ENCODE measurements at places on chromosomes 7 and 10.
A peak's percentile ranks its signal among the peaks of the same experiment; 100 is the strongest.

DNA sequence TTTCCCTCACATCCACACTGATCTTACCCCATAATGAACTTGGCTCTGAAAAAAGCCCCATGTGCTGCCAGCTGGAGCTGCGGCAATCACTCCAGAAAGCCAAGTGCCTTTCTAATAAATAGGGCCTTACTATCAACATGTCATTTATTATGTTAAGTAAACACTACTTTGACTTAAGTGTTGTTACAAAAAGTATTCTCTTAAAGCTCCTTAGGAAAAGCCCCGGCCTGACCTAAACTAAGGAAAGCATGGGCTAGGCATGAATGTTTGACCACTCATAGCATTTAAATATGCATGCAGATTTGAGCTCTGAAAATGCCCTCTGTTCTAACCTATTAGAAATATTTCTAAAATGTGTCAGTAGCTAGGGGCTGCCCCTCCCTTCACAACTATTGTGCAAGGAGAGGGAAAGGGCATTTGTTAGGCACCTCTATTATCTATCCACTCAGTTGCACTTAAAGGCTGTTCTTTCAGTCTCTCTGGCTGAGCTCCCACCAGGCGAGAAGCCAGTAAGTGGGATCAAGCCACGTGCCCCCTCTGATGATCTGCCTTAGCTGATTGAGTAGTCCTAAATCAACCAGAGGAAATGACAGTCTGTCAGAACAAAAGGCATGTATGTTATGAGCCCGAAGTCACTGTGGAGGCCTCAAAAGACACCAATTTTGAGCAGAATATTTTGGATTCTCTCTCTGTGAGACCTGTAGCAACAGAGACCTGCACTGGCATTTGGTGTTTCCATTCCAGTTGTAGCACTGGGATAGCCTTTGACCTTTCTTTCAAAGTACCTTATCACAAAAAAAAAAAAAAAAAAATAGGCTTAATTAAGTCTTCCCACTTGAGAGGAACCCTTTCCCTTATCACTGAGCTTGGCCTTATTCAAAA lies 77.1 kb downstream of the ITGB8 start:
- H3K4me1 ChIP-seq = no peaks in the 10 kb centered on the region
- DNase-seq = no peak
- no peak overlapping the region for H3K27ac ChIP-seq
- H3K36me3 ChIP-seq = no peaks in the 10 kb centered on the region

- no peak overlapping the region for H3K27ac ChIP-seq
- H3K36me3 ChIP-seq = no peaks in the 10 kb centered on the region
- H3K4me1 ChIP-seq = no peaks in the 10 kb centered on the region
- peaks cover 4% of the 10 kb centered on the region for H3K27me3 ChIP-seq
- no peak for DNase-seq
- H3K4me3 ChIP-seq = no peak overlapping the region
Observed at GRCh38 chr10:121065330-121065729, 214.2 kb downstream of the WDR11 start.

DNA sequence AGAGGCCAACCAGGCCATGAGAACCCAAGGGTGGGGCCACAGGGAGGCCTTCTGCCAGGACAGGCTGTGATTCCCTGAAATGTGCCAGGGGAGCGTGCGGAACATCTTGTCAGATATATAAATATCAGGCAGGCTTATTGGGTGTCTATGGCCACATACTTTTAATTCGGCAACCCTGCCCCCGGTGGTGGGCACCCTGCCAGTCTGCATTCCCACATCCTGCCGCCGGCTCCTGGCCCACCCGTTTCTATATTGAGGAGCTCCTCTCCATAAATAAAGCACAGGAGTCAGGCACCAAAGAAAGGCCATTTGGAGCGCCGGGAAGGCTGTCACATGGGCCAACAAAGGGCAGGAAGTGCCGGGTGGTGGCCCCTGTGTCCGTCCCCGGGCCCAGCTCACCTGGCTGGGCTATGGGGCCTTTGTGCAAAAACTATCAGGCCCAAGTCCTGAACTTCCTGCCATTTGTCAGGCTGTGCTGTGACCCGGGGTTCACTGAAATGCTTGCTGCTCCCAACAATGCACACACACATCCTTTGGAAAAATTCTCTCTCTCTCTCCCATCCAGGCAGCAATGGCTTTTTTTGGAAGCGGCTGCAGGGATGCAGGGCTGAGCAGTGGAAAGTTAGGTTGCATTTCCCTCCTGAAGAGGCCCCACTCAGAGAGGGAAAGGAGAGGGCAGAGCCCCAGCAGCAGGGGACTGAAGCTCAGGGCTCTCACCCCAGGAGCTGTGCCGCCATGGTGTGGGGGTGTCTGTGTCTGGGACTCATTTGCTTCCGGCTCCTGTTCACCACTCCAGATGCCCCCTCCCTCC lies 25.0 kb upstream of the PODXL start:
- no peak overlapping the region for H3K4me3 ChIP-seq
- no peaks in the 10 kb centered on the region for H3K4me1 ChIP-seq
- no peaks in the 10 kb centered on the region for H3K36me3 ChIP-seq
- no peak for DNase-seq
- H3K27me3 ChIP-seq = peaks cover 8% of the 10 kb centered on the region

- H3K27ac ChIP-seq = no peak overlapping the region
- H3K4me3 ChIP-seq = no peak overlapping the region
- DNase-seq = no peak
- no peaks in the 10 kb centered on the region for H3K36me3 ChIP-seq
- H3K27me3 ChIP-seq = no peaks in the 10 kb centered on the region
- H3K4me1 ChIP-seq = no peaks in the 10 kb centered on the region
Observed at GRCh38 chr7:80731281-80731680, 92.8 kb downstream of the CD36 start.

DNA sequence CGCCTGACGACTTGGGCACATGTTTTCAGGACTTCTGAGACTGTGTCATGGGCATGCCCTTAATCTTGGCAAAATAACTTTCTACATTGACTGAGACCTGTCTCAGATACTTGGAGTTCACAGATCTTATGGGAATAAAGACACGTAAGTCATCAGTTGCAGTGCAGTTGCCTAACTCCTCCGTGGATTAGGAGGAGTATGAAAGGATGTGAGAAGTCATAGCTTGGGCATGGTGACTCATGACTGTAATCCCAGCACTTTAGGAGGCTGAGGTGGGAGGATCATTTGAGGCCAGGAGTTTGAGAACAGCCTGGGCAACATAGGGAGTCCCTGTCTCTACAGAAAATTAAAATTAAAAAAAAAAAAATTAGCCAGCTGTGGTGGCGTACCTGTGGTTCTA lies 49.6 kb downstream of the EXOC6 start:
- H3K36me3 ChIP-seq = peaks cover 5% of the 10 kb centered on the region
- no peak overlapping the region for H3K4me3 ChIP-seq
- DNase-seq = no peak
- H3K27me3 ChIP-seq = no peaks in the 10 kb centered on the region

DNA sequence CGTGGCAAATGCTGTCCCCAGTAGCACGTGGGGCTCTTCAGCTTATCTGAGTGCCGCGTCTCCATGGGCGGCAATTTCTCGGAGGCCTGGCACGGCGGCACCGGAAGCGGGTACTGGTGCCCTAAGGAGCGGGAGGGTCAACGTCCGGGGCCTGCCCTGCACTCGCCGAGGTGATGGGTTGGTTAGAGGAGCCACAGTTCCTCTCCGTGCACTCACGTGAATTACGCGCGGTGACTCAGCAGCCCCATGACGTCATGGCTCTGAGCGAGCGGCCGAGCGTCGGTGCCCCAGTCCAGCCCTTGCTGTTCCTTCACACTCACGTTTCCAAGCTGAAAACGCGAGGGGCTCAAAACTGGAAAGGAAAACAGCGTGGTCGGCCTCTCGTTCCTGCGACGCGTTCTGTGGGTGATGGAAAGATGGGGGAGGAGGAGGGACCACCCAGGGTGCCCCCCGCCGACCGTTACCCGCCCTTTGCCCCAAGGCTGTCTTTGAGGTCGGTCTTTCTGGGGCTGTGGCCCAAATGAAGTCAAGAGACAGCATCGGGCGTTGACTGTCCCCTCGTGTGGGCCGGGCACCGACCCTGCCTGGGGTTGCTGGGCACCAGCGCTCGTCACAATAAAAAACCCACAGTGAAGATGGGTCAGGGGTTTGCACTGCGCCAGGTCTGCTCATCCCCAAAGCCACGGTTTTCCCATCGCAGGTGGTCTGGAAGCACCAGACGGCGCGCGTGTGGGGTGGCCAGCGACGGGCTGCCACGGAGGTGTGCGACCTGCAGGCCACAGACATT lies 70.4 kb upstream of the CFAP46 start:
- H3K4me1 ChIP-seq = no peaks in the 10 kb centered on the region
- H3K27me3 ChIP-seq = peaks cover 4% of the 10 kb centered on the region
- no peak overlapping the region for H3K27ac ChIP-seq

DNA sequence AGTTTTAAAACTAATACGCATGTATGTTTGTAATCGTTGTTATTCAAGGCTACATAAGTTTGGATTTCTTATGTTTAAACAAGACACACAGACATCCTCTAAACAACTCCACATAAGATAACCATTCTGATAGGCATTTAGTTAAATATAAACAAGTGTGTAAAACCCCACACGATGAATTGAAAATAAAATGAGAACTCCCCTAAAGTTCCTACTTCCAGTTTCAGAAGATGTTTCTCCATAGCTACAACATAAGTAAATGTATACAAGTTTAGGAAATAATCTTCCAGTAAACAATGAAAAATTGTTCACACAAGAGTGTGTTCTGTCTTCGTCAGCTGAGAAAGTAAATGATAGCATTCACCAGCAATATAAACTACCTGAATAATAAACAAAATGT lies 246.8 kb downstream of the RNLS start:
- DNase-seq = no peak
- no peaks in the 10 kb centered on the region for H3K27me3 ChIP-seq
- no peaks in the 10 kb centered on the region for H3K36me3 ChIP-seq
- H3K27ac ChIP-seq = no peak overlapping the region
- peaks cover 19% of the 10 kb centered on the region for H3K4me1 ChIP-seq

DNA sequence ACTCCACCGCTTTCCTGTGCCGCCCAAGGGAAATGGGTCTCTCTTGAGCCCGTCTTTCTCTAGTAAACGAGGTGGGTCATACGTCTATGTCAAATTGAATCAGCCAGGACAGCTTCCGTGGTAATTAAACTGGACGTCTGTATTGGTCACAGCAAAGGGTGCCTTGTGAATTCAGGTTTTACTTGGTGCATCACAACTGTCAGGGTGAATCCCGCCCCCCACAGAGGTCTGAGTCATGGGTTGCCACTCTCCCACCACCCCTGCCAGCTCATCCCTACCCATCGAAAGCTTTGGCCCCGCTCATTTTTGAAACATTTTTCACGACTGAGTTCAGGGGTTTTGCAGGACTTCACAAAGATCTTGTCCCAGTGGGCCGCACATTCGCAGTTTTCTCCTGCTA lies 8.0 kb upstream of the SP8 start:
- H3K27me3 ChIP-seq = peaks cover 82% of the 10 kb centered on the region
- H3K27ac ChIP-seq = no peak overlapping the region
- no peak overlapping the region for H3K4me3 ChIP-seq

DNA sequence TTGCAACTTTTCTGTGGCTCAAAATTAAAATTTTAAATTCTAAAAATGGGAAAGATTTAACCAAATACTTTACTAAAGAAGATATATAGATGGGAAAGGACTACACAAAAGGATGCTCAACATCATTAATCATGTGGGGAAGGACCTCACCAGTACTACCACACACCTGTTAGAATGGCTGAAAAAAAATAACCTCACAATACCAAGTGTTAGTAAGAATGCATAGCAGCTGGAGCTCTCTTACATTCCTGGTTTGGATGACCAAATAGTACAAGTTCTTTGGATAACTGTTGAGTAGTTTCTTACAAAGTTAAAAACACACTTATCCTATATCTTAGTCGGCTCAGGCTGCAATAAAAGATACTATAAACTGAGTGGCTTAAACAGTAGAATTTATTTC lies 33.9 kb downstream of the LIPJ start:
- no peaks in the 10 kb centered on the region for H3K27me3 ChIP-seq
- H3K4me1 ChIP-seq = no peaks in the 10 kb centered on the region
- DNase-seq = no peak
- H3K36me3 ChIP-seq = no peaks in the 10 kb centered on the region
- H3K27ac ChIP-seq = no peak overlapping the region

DNA sequence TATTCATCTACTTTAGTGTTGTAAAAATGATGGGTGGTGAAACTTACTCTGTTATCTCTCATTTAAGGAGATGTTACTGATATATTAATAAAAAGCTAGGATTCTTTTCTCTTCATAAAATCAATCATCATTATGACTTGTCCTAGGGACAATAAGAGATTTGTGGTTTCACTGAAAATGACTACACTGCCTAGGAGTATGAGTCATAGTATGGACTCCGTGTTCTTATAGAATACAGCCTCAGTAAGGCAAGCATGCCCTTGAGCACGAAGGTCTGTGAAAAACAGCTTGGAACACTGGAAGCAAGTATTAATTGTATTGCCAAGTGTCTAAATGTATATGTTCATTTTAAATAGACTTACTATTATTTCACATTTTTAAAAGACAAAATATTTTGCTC lies 749.2 kb upstream of the PCDH15 start:
- H3K36me3 ChIP-seq = no peaks in the 10 kb centered on the region
- H3K4me1 ChIP-seq = no peaks in the 10 kb centered on the region
- H3K27ac ChIP-seq = no peak overlapping the region
- H3K27me3 ChIP-seq = no peaks in the 10 kb centered on the region

GRCh38 chr10:92689663-92690210 lies at the start of gene HHEX:
Gene HHEX (plus strand): TSS chr10:92689955. CDS start chr10:92689987, 32 bp downstream.
- peak within 1 kb of the TSS; percentile 68 for H3K4me3 ChIP-seq
- H3K4me1 ChIP-seq = peaks cover 18% of the 10 kb centered on the region
- peak; percentile 53 for DNase-seq
- H3K27ac ChIP-seq = peak within 1 kb of the TSS; percentile 49
- H3K27me3 ChIP-seq = peaks cover 67% of the 10 kb centered on the region

GRCh38 chr10:121104476-121105111 lies 253.4 kb downstream of the WDR11 start:
- H3K27me3 ChIP-seq = no peaks in the 10 kb centered on the region
- DNase-seq = no peak

GRCh38 chr7:1285556-1286301 lies 53.1 kb downstream of the UNCX start:
- H3K27me3 ChIP-seq = peaks cover 5% of the 10 kb centered on the region
- H3K36me3 ChIP-seq = no peaks in the 10 kb centered on the region
- no peak overlapping the region for H3K4me3 ChIP-seq
- H3K4me1 ChIP-seq = peaks cover 5% of the 10 kb centered on the region
- no peak overlapping the region for H3K27ac ChIP-seq

DNA sequence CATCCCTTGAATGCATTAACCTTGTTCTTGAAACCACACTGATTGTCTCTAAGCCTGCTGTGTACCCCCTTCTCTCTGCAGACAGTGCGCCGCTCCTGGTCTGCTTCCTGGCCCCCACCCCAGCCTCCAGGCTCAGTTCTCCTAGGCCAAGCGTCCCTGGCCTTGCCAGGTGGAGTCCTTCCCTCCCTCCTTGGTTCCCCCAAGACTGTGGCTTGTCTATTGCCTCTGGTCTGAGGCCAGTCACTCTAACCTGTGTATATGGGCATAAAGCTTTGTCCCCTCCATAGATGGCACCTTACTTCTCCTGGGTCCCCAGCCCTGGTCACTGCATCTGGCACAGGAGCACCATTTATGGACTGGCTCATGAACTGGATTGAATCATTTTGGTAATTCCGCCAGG lies 133.5 kb upstream of the EEPD1 start:
- H3K36me3 ChIP-seq = no peaks in the 10 kb centered on the region
- no peak overlapping the region for H3K4me3 ChIP-seq
- peaks cover 5% of the 10 kb centered on the region for H3K27me3 ChIP-seq
- no peak overlapping the region for H3K27ac ChIP-seq

All from activated naive CD8-positive, alpha-beta T cell treated with anti-CD3 and anti-CD28 coated beads, Interleukin-2, amount 50 U/mL, for 24 hours (primary cell).